Stimulated activated CD4-positive, alpha-beta T cell treated with anti-CD3 and anti-CD28 coated beads, TNF-alpha, amount 100 ng/mL, for 1 hour (primary cell): ENCODE measurements at places on chromosomes 6 and 20.

DNA sequence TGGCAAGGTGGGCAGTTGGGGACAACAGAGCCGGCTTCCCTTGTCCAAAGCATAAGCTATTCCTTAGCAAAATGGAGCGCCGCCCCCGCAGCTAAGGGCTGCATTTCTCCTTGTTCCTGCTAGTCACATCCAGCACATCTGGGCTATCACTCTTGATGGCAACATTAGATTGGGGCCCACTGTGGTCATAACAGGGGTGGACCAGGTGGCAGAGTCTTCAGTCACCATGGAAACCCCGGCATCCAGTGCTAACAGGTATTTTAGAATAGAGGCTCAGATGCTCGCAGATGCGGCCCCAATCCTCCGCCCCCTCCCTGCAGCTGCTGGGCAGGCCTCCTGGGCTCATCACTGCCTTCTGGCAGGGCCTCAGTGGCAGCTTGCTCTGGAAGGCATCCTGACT is 168.2 kb upstream of the PROKR2 start:
- DNase-seq: no peak

GRCh38 chr20:32476684-32477593 is 108.2 kb downstream of the NOL4L start:
- DNase-seq: no peak

GRCh38 chr20:11454966-11455799 is 462.5 kb upstream of the BTBD3 start:
- no peak for DNase-seq

DNA sequence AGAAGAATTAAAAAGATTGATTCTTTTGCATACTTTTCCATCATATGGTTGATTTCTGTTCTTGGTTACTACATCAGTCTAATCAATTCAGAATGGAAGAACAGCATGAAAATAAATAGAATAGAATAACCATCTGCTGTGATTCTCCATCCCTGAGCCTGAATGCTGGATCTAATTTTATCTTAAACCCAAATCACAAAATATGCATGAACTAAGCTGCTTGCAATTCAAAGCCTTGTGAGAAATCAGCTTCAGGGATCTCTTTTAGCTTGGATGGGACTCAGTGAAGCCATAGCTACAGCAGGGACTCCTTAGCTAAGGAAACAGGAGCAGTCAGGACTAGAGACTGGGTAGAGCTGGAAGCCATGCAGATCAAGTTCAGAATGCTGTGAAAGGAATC is 74.1 kb downstream of the TPBG start:
- DNase-seq: no peak

- no peak for DNase-seq
Measured at GRCh38 chr6:33766921-33767907, 20.5 kb upstream of the IP6K3 start.

DNA sequence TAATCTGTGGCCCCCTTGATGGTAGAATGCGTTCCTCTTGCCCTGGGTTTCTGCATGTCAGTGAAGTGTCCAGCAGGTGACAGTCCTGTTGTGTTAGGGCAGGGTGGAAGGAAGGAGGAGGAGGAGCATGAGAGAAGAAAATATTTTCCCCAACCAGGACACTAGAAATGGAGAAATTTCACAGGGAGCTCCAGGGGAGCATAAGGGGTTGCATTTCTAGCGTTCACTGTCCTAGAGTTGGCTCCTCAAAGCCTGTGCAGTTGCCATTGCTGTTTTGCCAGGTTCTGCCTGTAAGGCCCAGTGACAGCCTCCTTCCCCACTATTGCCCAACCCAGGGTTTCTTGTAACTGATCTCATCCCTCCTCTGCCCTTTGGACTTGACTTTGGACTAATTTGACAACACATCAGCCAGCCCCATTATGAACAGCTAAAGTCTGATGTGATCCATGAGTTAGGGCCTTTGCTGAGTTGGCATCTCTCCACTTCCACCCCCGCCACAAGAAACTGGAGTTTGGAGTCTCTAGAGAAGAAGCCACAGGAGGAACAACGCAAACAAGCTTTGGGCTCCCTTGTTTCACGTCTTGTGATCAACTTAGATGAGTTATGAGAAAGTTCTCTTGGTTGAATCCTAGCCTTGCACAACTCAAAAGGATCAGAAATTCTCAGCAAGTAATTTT is 14.0 kb upstream of the FAM50B start:
- no peak for DNase-seq

GRCh38 chr20:47405775-47406325 is 49.4 kb upstream of the ZMYND8 start:
- no peak for DNase-seq

- no peak for DNase-seq
Measured at GRCh38 chr6:147711476-147711875, 203.0 kb downstream of the SAMD5 start.

- no peak for DNase-seq
Measured at GRCh38 chr20:35003211-35004031, 47.8 kb downstream of the MYH7B start.

GRCh38 chr20:15555913-15556312 is 1017.3 kb downstream of the KIF16B start:
- DNase-seq: no peak

DNA sequence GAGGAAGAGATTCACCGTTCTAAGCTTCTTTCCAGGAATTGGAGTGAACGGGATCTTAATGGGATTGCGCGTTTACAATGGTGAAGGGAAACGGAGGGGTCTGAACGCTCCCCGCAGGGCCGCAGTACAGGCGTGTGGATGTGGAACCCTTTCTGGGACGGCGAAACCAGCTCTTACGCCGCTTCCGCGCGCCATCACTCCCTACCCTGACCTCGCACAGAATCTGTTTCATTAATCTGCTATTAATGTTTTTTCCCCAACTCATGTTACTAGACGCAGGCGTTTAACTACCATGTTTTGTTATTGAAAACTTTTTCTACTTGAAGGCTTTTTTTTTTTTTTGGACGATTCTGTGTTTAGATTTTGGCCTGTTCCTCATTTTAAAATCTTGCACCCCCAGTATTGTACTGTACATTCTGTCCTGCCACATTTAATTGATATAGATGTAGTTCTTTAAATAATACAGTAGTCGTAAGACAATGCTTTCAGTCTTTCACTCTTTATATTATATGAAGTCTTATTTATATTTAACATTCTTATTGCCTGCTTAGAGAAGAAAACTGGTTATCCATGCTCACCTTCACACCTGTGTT is 696 bp upstream of the SUPT3H start:
- no peak for DNase-seq

GRCh38 chr6:16227605-16228004 is 10.8 kb upstream of the GMPR start:
- DNase-seq: no peak

- no peak for DNase-seq
Measured at GRCh38 chr6:157533048-157533871, 152.3 kb downstream of the ZDHHC14 start.

DNA sequence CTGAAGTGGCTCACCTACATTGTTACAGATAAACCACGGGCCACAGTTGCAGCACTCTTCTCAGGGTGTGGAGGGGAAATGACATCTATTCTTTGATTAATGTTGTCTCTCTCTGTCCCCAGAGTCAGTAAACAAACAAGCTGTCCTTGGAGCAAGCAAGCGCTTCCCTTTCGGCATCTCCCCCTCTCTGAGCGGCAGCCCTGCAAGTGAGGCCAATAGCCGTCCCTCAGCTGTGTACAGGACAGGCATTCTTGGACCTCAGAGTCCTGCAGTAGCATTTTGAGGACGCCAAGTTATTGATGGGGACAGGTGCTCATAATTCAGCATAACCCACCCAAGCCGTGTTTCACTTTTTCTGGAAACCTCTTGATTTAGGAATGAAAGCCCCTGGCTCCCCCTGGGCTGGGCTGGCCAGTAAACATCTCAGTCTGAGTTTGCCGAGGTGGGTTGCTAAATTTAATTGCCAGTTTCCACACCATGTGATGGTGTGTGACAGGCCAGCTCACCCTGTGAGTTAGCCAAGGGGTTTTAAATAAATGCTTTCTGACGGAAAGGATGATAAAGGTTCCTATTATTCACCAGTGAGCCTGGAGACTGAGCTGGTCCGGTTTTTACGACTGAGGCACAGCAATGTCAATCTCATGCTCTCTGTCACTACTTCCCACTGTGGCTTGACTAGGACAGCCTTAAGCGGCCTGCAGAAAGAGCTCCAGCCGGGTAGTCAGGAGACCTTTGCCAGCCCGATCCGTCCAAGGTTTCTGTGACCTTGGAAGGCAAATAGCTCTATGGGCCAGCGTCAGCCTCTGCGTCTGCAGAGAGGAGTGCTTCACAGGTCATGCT is 214.8 kb upstream of the RREB1 start:
- DNase-seq: no peak

GRCh38 chr6:167479901-167480648 is 155.2 kb downstream of the TTLL2 start:
- no peak for DNase-seq

- DNase-seq: no peak
Measured at GRCh38 chr6:116229287-116229913, 24.5 kb downstream of the TSPYL4 start.

DNA sequence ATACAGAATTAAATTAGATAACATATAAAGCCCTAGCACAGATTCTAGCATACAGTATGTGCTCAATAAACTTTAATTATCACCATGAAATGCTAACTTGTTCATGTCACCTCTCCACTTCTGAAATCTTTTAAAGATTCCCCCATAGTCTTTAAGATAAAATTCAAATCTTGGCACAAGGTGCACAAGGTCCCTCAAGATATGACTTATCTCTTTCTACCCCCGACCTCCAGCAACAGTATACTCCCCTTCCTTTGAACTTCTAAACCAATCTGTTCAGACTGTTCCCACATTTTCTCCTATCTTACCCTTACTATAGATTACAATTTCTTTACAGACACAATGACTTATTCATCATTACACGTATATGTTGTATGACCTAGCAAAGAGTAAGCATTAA is 29.0 kb downstream of the SEC63 start:
- no peak for DNase-seq

DNA sequence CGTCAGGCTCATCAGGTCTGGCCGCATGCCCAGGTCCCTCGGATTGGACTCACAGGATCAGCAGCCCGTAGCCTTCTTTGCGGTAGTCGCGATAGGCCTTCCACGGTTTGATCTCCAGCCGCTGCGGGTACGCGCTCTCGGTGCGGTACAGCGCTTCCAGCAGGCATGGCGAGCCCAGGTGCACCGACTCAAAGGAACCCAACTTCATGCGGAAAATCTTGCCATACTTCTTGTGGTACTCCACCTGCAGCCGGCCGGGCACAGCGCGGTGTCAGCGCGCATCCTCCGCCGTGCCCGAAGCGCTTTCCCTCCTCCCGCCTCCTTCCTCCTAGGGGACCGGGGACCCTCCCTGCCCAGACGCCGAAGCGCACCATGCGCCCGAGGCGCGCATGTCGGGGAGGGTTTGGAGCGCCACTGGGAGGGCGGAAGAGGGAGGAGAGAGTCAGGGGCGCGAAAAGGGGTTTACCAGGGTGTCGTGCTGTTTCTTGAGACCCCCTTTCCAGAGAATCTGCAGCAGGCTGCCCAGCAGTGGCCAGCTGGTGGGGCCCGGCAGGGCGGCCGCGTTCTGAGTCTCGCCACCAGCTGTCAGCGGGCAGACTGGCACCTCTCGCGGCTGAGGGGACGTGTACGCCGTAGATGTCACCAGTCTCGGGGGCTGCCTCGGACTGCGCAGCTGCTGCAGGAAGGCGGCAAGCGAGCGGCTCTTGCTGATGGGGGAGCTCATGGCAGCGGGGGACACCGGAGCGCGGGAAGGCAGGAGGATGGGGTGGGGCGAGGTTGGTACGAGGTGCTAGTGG is 732 bp downstream of the CYP24A1 start:
- no peak for DNase-seq

DNA sequence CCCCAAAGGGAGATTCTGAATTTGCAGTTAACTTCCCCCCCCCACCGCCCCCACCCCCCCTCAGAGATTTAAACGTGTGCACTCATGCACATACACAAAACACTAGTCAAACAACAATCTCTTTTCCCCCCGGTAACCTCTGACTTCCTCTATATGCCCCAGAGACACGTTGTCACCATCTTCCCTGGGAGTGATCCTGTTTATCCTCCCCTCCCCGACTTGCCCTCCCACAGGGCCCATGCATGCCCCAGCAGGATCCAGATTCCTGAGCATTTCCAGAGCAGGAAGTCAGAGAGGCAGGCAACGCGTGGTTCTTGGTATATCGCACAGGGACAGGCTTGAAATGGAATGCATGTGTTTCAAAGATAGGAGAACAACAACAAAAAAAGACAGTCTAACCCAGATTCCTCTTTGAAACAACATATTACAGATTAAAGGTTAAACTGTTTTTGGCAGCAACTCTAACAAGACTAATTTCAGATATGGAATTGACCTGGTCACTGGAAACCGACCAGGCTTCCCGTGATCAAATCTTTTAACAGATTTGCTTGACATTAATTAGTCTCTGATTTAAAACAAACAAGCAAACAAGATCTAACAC is 1.3 kb downstream of the BLCAP start:
- DNase-seq: no peak

GRCh38 chr6:163311830-163312229 is 102.7 kb upstream of the QKI start:
- no peak for DNase-seq

GRCh38 chr6:6654599-6655575 is 66.4 kb downstream of the LY86 start:
- no peak for DNase-seq

GRCh38 chr20:39661833-39662232 is 699.7 kb downstream of the DHX35 start:
- DNase-seq: no peak

GRCh38 chr6:22306741-22307466 is 10.1 kb upstream of the PRL start:
- DNase-seq: no peak

DNA sequence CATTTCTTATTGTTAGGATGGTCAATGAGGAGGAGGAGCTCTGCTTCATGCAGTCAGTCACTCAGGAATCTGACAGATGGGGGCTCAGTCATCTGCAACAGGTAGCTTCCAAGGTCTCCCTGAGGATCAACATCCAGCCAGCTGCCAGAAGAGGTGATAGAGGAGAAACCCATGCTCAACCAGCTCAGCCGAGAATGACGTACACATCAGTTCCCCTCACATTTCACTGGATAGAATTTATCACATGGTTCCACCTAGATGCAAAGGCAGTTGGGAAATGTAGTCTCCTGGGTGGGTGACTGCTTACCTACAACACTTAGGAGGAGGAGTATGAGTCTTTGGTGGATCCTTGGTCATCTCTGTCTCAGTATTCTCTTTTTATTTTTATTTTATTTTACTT is 144.5 kb downstream of the CEBPB start:
- no peak for DNase-seq

GRCh38 chr6:37566111-37566949 is 66.6 kb upstream of the CCDC167 start:
- peak; percentile 49 for DNase-seq

- DNase-seq: no peak
Measured at GRCh38 chr6:51292659-51293058, 474.0 kb downstream of the TFAP2B start.
